ENCODE measurements at places on chromosomes 4 and X. TPM values are rescaled to one million over a fixed set of nuclear protein-coding genes. Genes with fewer than 3 reads are reported as not detected.

GRCh38 chr4:180203349-180203748 is 2039.9 kb upstream of the TENM3 start:
- DNase-seq = no peak

DNA sequence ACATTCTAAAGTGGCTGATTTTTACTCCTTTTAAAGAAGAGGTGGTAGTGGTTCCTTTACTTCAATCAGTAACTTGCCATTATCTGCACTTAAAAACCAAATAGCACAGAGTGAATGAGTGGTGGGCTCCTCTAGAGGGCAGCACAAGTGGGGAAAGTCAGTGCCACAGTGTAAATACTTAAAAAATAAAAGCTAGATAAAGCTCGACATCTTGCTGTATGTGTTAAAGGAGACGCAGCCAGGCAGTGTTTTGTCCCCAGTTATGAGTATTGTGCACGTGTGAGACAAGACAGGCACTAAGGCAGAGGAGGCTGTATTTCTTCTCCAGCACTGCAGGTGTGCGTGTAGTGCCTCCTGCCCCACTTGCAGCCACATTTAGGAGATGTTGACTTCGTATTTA is 24.6 kb downstream of the NAP1L5 start:
- no peak for DNase-seq

CXCL3 gene
- 4.8 TPM for total RNA-seq

GRCh38 chr4:37885496-37885895 is 5.4 kb upstream of the TBC1D1 start:
- no peak for DNase-seq

CTAG1A gene
- total RNA-seq = not detected

TRO gene
- 6.1 TPM for total RNA-seq

ADH1B gene
- total RNA-seq = not detected

- no peak for DNase-seq
These were observed 87.2 kb upstream of the C4orf50 start for GRCh38 chr4:6105311-6105911.

GRCh38 chrX:16148896-16149295 is 18.4 kb upstream of the MAGEB17 start:
- peak; percentile 23 for DNase-seq

GRCh38 chr4:28225689-28226353 is 1365.2 kb downstream of the STIM2 start:
- DNase-seq = no peak

GRCh38 chr4:37726666-37727065 is 40.5 kb upstream of the RELL1 start:
- DNase-seq = no peak

- no peak for DNase-seq
These were observed 187.9 kb upstream of the GNPDA2 start for GRCh38 chr4:44914223-44914622.

GRCh38 chr4:13642170-13642950 is 14.8 kb upstream of the BOD1L1 start:
- no peak for DNase-seq

GRCh38 chr4:133095591-133095990 is 53.5 kb upstream of the PCDH10 start:
- DNase-seq = no peak

NPY5R gene
- total RNA-seq = 0.12 TPM

Data from epithelial cell of proximal tubule (primary cell).